Osteoblast (primary cell): ENCODE measurements at places on chromosomes 4 and X.

- DNase-seq = no peak
Observed at GRCh38 chr4:85676050-85676425, 201.1 kb downstream of the ARHGAP24 start.

DNA sequence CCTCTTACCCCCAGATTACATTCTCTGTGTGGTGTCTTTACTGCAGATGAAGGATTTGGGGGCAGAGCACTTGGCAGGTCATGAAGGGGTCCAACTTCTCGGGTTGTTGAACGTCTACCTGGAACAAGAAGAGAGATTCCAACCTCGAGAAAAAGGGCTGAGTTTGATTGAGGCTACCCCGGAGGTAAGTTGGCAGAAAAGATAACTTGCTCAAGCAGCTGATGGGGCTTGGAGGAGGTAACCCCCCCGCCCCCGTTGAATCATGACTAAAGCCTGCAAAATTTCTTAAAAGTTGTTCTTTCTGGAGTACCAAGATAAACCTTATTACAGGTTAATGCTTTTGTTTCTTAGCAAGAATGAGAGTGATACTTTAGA is 1.5 kb downstream of the CCNG2 start:
- DNase-seq = no peak

DNA sequence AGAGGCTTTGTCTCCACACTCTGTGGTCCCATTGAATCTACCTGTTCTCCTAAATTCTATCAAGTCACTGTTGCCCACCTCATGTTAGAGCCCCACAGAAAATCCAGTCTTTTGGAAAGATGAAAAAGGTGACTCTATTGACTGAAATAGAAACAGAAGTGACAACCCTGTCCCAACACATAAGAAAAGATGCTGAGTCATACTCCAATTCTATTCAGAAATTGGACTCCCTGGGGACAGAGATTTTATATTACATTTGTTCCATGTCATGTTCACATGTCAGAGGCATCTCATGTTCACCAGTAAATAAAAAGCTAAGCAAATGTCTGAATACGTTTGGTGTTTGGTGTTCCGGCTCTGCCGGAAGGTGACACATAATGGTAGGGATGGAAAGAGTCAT is 2.9 kb upstream of the GRPR start:
- DNase-seq = no peak

DNA sequence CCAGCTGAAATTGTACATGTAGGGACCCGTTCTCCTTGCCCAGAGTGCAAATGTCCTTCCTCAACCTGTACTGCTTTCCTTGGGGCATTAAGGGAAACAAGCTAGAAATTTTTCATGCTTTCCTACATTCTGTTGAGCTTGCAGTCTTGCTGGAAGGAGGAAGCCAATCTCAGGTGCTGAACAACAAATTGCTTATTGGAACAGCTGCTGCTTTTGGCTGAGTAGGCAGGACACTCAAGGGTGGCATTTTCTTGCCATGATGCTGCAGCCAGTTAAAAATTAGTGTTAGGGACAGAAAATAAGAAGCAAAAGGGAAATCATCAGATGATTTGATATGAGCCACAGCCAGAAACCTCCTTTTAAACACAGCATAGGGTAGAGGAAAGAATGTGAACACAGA is 223.7 kb downstream of the QDPR start:
- no peak for DNase-seq
